ENCODE measurements at places on chromosomes 1 and 21.

GRCh38 chr21:46603228-46603627 lies 1.7 kb downstream of the S100B start:
- no peak for DNase-seq

GRCh38 chr1:189821833-189822232 lies 655.8 kb downstream of the BRINP3 start:
- DNase-seq: no peak

DNA sequence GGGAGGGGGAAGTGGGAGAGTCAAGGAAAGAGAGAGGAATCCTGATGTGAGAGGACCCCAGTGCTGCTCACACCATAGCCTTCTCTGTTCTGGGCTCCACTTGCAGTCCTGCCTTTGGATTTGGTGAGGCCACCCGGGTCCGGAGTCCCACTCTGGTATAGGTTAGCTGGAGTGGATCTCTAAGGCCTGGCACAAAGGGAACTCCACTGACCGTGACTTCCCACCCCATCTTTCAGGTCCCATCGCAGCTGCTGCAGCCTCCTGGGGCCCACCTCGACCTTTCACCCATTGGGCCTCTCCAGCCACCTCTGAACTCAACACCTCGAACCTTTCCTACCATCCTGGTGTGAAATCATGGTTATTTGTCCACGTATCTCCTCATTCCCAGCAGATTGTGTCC lies 324.4 kb downstream of the MATN1 start:
- no peak for DNase-seq

DNA sequence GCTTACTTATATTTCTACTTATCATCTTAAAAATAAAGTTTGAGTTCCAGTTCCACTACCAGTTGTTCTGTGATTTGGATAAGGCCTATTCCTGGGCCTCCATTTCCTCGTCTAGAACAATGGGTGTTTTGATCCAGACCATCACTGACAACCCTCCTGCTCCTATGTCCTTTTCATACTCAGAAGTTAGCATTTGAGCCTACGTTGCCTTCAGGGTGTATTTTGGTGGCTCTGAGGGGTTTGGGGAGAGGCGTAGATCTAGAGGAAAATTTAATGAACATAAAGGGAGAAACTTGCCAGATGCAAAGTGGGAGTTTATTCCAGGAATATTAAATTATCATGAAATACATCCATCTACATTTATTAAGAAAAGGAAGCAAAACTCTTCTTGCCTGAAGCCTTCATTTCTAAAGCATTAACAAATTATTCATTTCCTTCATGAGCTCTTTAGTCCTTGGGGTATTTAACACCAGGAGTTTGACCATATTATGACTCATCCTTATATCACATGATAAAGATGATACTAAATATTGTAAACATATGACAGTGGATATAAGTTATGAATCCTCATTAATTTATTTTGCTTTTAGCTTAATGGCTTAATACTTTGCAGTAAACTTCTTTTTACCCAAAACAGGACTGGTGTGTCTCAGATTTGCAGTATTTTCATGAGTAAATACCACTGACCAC lies 47.2 kb upstream of the SYT14 start:
- no peak for DNase-seq

- no peak for DNase-seq
Measured at GRCh38 chr21:43801006-43801783, 11.8 kb downstream of the RRP1 start.

GRCh38 chr1:12572522-12572921 lies 45.5 kb downstream of the DHRS3 start:
- DNase-seq: no peak
